ENCODE measurements at places on chromosomes 6 and 20. TPM values are rescaled to one million over a fixed set of nuclear protein-coding genes. Genes with fewer than 3 reads are reported as not detected.

OR2J1 gene
- polyA plus RNA-seq: not detected

CGA gene
- 0.18 TPM for polyA plus RNA-seq

NELFCD gene
- polyA plus RNA-seq: 95.3 TPM

LTV1 gene
- 30.2 TPM for polyA plus RNA-seq

BPI gene
- not detected for polyA plus RNA-seq

SASH1 gene
- polyA plus RNA-seq: 44.6 TPM

EIF2S2 gene
- 108 TPM for polyA plus RNA-seq

USP49 gene
- polyA plus RNA-seq: 1.0 TPM

UBR2 gene
- 17.9 TPM for polyA plus RNA-seq

GJA10 gene
- not detected for polyA plus RNA-seq

DNA sequence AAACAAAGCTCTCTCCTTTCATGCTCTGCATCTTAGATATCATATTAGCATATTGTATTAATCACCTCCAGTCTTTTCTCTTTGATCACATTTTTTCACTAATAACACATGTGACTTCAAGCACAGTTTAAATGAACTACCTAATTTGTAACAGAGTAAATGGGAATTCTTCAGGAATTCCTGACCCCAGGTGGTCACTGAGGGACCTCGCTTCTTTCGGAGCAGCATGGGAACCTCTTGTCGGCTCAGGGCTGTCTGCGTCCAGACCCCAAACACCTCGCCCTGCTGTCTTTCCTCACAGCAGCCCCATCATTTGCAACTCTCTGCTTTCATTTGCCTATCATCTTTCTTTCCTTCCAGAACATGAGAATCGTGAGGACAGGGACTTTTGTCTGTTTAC is 103.5 kb downstream of the DACT2 start:
- DNase-seq: no peak

DNA sequence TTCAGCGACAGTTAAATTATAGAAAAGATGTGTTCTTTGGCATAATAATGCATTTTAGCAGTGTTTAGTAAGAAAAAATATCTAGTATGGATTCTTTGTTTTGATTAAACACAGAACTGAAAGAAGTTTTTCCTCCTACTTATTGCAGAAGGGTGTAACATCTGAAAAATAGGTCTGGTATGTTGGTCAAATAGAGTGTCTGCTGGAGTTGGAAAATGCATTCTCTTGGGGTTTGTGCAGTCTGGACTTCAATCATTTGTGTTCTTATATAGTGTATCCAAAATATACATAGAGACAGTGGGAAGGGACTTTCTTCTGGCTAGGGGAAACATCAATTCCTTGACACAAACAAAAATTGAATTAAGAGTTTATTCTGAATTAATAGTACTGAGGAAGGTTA is 132.4 kb upstream of the MAN1A1 start:
- no peak for DNase-seq

GRCh38 chr6:100138346-100139022 is 144.5 kb upstream of the MCHR2 start:
- DNase-seq: no peak

GRCh38 chr6:148770408-148771211 is 23.8 kb downstream of the UST start:
- no peak for DNase-seq

GRCh38 chr6:54267798-54268197 is 40.4 kb upstream of the TINAG start:
- DNase-seq: peak; percentile 66

GRCh38 chr6:79413562-79414002 is 123.6 kb downstream of the LCA5 start:
- DNase-seq: peak; percentile 30

DNA sequence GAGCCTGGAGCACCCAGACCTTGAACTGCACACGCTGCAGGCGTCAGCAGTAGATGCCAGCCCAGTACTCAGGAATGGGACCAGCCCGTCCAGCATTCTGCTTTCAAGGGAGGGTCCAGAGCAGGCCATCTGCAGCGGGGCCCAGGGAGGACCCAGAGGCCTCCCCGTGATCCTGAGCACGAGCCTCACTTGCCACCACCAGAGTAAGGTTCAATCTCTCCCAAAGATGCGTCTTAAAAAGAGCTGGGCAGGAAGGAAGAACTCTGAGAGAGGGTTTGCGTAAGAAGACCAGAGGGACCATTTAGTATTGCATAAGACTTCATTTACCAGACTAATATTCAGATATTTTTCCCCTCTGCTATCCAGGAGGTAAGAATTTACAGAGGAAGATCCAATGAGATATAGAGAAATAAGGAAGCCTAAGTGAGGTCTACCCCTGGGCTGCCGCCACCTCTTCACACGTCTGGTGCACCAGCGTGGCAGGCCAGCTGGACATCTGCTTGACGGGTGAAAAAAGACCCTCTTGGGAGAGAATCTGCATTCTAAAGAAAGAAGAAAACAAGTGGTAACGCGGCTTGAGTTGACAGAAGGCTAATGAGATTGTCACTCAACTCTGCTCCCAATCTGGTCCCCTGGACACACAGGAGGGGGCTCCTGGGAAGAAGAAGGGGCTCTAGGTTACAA is 107.3 kb downstream of the PRND start:
- no peak for DNase-seq

DNA sequence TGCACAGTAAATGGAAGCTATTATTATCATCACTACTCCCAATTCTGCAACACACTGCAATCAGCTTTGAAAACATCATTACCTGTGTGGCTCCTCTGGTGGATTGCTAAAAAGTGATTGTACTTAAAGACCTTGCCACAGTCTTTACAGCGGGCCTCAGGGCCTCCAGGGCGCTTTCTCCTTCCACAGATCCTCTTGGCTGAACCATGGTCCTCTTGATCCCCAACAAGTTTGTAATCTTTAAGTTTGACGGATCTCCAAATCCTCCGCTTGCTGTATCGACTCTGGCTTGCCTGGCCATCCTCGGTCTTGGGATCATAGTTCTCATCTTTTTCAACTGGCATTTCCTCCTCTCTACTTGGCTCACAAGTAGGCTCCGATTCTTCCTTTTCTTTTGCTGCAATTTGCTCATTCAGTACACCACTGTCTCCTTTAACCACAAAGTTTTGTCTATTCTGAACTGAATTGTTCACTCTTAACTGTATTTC is 2.0 kb downstream of the ZBTB24 start:
- no peak for DNase-seq

- DNase-seq: peak; percentile 19
Measured at GRCh38 chr20:610130-611046, at the start of gene TCF15. Gene TCF15, minus strand, starts transcription at chr20:610309. Its CDS starts 72 bp downstream, at chr20:610237.

GRCh38 chr6:45196121-45196520 is 132.0 kb upstream of the RUNX2 start:
- no peak for DNase-seq

All from fibroblast of lung (primary cell).